Ammon's horn (tissue), 1 donor: ENCODE measurements at places on chromosomes 5 and 9.

- DNase-seq = peak; percentile 86
Observed at GRCh38 chr9:137029058-137029936, 1.3 kb upstream of the ABCA2 start.

DNA sequence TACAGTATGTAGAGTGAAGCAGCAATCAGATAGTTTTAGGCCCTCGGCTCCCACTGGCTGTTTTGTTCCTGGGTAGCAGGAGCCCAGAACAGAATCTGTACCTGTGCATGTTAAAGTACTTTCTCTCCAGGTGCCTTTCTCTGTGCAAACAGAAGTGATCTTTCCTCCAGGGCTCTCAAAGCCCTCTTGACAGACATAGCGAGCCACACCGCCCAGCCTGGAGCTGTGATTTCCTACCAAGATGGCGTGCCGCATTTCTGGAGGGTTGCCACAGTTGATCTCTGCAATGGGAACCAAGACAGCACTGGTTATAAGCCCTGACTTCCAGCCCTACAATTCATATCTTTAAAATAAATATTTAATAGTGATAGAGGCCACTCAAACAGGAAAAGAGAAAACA lies 50.9 kb downstream of the SUSD1 start:
- no peak for DNase-seq

DNA sequence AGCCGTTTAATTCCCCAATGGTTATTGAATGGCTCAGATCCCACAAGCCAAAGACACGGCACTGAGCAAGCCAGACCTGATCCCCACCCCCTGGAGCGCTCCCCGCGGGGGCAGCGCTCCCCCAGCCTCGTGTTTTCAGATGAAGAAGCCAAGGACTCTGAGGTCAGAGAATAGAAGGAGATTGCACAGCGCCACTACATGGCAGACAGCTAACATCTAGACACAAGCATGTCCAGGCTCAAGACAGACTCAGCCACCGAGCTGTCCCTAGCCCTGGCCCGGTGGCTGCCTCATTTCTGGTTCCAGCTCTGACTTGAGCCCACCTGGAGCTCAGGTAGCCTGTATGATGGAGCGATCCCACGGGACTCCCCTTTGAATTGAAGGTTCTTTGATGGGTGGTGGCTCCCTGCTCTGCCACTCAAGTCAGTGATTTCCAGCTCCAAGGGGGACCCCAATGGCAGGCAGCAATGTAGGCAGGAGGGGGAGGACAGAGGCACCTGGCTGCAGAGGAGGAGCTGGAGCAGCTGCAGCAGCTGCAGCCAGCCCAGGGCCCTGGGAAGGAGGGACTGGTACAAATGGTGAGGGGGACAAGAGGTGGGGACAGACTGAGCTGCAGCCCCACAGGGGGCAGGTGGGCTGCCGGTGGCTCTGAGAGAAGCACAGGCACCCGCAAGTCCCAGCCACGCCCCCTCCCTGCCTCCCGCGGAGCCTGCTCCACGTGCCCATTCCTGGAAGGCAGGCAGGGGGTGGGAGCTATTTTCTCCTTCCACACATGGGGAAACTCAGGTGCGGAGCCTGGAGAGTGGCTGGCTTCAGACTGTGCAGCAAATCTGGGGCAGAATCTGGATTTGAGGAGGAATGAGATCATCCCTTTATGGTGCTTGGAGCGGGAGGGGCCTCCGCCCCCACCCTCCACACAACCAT lies 40.2 kb downstream of the NTNG2 start:
- no peak for DNase-seq

GRCh38 chr5:113935453-113935852 lies 422.0 kb downstream of the YTHDC2 start:
- no peak for DNase-seq

DNA sequence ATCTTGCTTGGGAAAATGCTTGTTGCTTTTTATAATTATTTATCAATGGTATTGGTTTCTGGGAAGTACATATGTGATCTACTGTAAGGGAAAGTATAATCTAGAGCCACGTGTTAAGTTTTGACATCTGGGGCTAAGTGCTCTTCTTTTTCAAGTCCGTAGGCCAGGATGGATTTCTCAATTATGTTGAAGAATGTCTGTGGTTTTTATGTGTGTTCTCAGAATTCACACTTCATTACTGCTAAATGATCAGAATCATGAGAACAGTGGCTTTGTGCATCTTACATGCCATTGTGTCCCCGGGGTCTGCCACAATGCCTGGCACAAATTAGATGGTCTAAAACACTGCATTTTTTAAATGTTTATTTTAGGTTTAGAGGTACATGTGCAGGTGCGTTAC lies 14.5 kb upstream of the AUH start:
- no peak for DNase-seq

- DNase-seq = no peak
Observed at GRCh38 chr5:3010301-3010952, 258.9 kb upstream of the IRX2 start.

GRCh38 chr5:67925511-67925910 lies 290.0 kb upstream of the PIK3R1 start:
- DNase-seq = no peak

- DNase-seq = no peak
Observed at GRCh38 chr5:173281910-173282309, 46.3 kb downstream of the STC2 start.
